ENCODE measurements at places on chromosomes 11 and 22.

- DNase-seq = no peak
Measured at GRCh38 chr11:129443276-129443675, 67.6 kb downstream of the BARX2 start.

DNA sequence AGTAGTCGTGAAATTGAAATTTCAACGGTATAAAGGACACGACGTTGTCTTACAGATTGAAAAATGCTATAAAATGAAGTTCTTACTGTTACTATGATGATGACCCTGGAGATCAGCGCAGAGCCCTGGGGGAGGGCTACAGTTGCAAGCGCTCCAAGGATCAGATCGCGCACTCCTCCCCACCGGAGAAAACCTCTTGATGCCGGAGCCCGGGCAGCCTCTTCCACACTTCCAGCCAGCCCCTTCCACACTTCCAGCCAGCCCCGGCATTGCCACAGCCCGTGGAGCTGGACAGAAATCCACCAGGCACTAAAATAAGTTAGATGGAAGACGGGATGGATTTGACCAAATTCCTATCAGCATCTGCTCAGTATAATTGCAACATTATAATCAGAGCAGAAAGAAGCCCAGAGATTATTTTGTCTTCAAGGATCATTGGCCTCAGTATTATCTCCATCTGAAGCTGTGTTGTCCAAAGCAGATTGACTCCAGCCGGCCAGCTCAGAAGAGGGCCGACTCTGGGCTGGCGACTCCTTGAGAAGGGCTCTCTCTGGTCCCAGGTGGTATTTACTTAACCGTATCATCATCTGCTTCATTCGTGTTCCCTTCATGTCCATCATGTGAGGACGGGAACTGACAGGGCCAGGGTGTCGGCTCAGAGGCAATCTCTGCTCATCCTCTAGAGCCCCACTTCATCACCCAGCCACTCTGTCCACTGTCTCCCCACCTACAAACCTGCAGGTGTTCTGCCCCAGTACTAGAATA, 777 bp upstream of the MICAL3 start:
- no peak for DNase-seq

DNA sequence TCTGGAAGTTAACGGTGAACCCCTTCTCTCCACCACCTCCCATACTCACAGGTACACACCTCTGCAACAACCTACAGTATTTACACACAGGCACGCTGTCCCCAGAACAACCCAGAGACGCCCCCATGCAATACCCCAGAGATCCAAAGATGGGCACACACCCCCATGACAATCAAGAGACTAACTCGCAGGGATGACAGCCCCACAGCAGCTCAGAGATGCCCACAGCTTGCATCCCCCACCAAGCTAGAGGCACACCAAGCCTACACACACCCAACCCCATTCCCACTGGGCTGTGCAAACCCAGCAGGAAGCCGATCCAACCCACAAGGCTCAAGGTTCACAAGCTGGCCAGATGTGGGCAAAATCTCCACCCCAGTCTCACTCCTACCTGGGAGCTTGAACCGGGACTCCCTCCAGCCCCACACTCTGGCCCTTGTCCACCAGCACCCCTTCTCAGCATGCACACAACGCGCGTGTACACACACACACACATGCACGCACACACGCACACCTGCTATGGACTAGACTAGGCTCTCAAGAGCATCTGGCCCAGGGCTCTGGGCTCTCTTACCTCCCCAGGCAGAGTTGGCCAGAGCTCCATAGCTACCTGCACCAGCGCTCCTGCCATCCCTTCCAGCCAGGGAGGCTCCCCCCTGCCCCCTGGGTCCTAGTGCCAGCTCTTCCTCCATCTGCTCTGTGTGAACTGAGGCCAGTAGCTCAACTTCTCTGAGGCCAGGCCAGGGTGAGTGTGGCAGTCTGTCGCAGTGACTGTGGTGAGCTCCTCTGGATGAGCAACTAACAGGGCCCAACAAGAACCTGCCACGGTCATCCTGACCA, 11.5 kb downstream of the STARD10 start:
- DNase-seq = peak; percentile 88

GRCh38 chr22:17872471-17872870, 98.2 kb upstream of the BID start:
- no peak for DNase-seq

DNA sequence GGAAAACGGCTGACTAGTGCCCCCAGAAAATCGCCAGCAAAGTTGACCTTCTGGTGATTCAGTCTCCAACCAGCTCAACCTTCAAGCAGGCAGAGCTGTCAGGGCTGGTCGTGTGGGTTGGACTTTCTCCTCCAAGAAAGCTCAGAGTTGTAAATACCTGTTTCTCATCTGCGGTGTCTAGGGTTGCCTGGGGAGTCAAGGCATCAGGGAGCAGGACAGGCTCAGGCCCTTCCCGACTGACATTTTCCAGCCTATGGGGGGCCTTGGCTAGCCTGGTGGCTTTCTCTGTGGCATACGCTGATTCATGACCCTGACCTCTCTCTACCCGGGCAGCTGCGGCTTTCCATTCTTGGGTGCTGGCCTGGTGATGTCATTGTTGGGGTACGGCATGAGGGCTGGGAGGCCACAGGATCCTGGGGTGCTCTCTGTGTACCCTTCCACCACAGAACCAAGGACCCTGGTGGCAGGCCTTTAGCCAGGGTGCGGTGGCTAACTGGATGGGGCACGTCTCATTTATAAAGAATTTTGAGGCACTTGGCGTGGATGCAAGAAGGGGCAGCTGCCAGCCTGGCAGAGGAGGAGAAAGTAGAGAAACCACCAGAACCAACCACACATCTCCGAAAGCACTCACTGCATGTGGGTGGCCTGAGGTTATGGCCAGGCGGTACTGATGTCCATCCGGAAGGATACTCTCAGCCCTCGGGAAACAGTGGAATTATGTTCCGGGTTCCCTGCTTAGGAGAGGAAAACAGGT, 64.9 kb downstream of the BCR start:
- DNase-seq = no peak

GRCh38 chr11:35304386-35304775, 115.0 kb downstream of the SLC1A2 start:
- DNase-seq = no peak

GRCh38 chr11:115871161-115871760, 367.0 kb upstream of the CADM1 start:
- no peak for DNase-seq

GRCh38 chr22:48205790-48206189, 1443.3 kb downstream of the TBC1D22A start:
- no peak for DNase-seq

GRCh38 chr11:94400839-94401772, at the start of gene GPR83:
GPR83 (minus strand) TSS chr11:94401419; CDS start chr11:94401247, 172 bp downstream.
- no peak for DNase-seq

GRCh38 chr22:45502215-45503049, at the start of gene FBLN1:
FBLN1 (plus strand) TSS chr22:45502883; CDS start chr22:45502986, 103 bp downstream.
- DNase-seq = no peak

DNA sequence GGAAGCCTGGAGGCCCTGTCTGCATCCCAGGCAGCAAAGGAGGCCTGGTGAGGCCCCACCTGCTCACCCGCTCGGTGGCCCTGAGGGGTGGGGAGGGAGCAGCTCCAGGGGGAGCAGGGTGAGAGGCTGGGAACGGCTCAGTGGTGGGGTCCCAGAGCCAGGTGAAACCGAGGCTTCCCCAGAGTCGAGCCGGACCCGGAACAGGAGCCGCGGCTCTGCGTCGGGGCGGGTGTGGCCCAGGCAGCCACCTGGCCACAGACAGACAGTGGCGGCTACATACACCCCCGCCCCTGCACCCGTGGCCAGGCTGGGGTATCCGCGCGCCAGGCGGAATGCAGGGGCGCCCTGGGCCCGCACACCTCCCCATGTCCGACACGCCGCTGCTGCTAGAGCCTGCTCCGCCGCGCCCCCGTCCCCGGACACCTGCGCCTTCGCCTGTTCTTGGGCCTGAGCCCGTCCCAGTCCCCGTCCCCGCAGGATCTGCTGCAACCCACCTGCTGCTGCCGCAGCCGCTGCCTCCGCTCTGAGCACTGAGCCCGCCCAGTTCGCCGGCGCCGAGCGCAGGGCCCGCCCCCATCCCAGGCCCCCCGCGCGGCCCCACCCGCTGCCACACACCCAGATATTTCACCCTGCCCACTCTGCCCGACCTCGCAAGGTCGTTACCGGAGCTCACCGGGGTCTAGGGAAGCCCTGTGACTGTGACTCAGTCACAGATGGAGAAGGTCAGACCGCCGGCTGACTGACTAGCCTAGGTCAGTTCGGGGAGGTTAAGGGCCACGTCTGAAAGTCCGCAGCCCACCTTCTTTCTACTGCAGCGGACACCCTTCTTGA, at the start of gene SLC7A4:
TSS of gene SLC7A4 (minus strand) at position 525 of the 831 bp plus-strand sequence. CDS start 749 bp downstream, outside the sequence.
- DNase-seq = no peak

GRCh38 chr11:27064086-27064485, 23.5 kb downstream of the BBOX1 start:
- DNase-seq = no peak

Measured in 8988T (cell line).